ENCODE measurements at places on chromosomes 5 and 9.

GRCh38 chr5:73339051-73339575 is 109.5 kb downstream of the FOXD1 start:
- DNase-seq = no peak

DNA sequence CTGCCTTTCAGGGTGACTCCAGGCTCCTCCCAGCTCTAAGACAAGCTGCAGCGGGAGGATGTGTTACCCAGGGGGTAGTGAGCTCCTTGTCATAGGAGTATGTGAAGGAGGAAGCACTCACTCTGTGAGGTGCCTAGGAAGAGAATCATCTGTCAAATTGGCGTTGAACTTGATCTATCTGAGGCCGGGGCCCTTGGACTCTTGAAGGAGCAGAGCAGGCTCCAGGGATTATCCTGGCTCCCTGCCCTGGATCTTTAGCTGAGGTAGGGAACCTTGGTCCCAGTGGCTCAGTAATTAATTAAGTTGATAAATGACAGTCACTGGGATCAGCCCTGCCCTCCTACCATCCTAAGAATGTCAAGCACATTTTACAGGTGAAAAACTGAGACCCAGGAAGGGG is 15.5 kb downstream of the ADGRD2 start:
- no peak for DNase-seq

- DNase-seq = no peak
These were observed 110.3 kb downstream of the NXNL2 start for GRCh38 chr9:88645172-88645878.

DNA sequence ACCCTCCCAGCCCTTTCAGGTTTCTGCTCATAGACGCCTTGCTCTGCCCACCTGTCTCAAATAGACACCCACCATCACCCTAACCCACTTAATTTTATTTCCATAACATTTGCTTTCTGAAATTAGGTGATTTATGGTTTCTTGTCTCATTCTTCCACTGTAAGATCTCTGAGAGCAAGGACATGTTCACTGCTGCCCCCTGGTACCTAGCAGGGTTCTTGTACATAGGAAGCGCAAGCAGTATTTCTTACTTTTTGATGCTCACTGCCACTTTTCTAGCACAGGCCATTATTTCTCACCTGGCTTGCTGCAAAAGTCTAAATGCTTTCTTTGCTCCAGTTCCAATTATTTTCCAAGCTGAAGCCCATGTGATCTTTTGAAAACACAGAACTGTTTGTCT is 16.8 kb downstream of the C9orf57 start:
- DNase-seq = no peak

GRCh38 chr5:37811866-37812265 is 28.0 kb downstream of the GDNF start:
- DNase-seq = no peak

DNA sequence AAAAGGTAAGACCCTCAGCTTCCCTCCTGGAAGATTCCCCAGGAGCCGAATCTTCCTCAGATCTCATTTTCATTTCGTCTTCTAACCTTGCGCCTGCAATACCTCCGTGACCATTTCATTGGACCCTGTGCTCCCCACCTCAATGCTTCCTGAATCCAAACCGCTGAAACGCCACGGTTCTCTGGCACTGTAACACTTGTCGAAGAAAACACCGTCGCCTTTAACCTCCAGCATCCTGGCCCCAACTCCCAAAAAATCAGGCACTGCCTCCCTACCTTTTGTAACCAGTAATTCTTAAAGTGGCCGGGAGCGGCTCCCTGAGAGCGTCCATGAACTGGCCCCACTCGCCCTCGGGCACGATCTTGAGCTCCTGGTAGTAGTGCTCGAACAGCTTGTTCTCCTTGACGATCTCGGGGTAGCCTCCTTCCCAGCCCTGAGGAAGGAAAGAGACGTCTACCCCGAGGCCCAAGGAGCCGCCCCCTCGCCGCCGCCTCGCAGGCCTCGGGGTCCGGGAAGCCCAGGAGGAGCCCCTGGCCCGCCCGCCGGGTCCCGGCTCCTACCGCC is 438 bp downstream of the NSUN2 start:
- peak; percentile 18 for DNase-seq

GRCh38 chr9:5361326-5362010 is 21.8 kb upstream of the RLN1 start:
- no peak for DNase-seq

GRCh38 chr9:93517331-93517730 is 59.1 kb upstream of the PHF2 start:
- no peak for DNase-seq
